ENCODE measurements at places on chromosomes 13 and 19. TPM values are rescaled to one million over a fixed set of nuclear protein-coding genes. Genes with fewer than 3 reads are reported as not detected.

Gene SERPINE3
- total RNA-seq, result not detected

Gene ZNF582
- 4.3 TPM for total RNA-seq

Gene DCUN1D2
- total RNA-seq, result 19.4 TPM

DNA sequence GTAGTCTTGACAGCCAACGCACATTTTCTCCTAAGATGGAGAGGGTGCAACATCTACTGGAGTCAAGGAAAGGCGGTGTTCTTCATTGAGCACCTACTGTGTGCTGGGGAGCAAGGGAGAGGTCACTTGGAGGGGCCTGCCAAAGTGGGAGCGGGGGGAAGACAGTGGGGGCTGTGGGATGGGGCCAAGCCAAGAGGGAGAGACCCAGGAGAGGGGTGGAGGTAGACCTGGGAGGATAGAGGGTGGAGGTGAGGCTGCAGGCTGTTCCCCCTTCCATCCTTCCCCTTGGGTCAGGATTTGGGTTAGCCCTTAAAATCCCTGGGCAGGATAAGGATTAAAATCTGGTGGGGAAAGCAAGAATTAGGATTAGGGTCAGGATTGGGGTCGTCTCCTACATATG, 1.7 kb upstream of the PLPP2 start:
- H3K4me3 ChIP-seq, result no peak overlapping the region
- no peaks in the 10 kb centered on the region for H3K36me3 ChIP-seq
- no peak overlapping the region for H3K27ac ChIP-seq
- H3K27me3 ChIP-seq, result peaks cover 72% of the 10 kb centered on the region
- peaks cover 43% of the 10 kb centered on the region for H3K4me1 ChIP-seq

GRCh38 chr13:45737571-45738017, 35.5 kb downstream of the CBY2 start:
- no peaks in the 10 kb centered on the region for H3K4me1 ChIP-seq
- H3K27ac ChIP-seq, result no peak overlapping the region
- H3K36me3 ChIP-seq, result no peaks in the 10 kb centered on the region
- no peaks in the 10 kb centered on the region for H3K27me3 ChIP-seq
- DNase-seq, result no peak
- H3K4me3 ChIP-seq, result no peak overlapping the region

DNA sequence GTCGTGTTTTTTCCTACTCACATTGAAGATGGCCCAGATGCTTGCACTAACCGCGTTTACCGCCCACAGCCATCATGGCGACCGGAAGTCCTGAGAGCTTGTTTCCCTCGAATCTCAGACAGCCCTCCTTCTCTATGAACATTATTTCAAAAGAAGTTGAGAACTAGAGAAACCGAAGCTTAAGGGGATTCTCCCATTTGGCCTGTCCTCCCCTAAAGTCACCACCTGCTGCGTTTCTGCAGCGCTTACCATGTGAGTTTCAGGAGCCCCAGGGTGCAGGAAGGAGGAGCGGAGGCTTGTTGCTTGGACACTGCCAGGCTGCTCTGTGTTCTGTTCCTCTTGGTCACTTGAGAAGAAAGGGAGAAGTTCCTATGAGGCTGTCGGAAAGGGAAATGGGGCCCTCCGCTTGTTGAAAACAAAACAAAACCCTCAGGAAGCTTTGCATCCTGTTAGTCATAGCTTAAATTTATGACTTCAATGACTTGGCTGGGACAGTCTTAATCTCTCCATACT, 6.2 kb downstream of the CARD8 start:
- H3K27ac ChIP-seq, result peak overlapping the region; percentile 97
- DNase-seq, result peak; percentile 35
- no peaks in the 10 kb centered on the region for H3K27me3 ChIP-seq
- H3K36me3 ChIP-seq, result no peaks in the 10 kb centered on the region
- H3K4me3 ChIP-seq, result peak overlapping the region; percentile 16

- peak overlapping the region; percentile 72 for H3K4me3 ChIP-seq
- no peak for DNase-seq
- H3K27ac ChIP-seq, result peak overlapping the region; percentile 72
- H3K4me1 ChIP-seq, result peaks cover 38% of the 10 kb centered on the region
Measured at GRCh38 chr19:17243211-17243829, 2.4 kb downstream of the NR2F6 start.

DNA sequence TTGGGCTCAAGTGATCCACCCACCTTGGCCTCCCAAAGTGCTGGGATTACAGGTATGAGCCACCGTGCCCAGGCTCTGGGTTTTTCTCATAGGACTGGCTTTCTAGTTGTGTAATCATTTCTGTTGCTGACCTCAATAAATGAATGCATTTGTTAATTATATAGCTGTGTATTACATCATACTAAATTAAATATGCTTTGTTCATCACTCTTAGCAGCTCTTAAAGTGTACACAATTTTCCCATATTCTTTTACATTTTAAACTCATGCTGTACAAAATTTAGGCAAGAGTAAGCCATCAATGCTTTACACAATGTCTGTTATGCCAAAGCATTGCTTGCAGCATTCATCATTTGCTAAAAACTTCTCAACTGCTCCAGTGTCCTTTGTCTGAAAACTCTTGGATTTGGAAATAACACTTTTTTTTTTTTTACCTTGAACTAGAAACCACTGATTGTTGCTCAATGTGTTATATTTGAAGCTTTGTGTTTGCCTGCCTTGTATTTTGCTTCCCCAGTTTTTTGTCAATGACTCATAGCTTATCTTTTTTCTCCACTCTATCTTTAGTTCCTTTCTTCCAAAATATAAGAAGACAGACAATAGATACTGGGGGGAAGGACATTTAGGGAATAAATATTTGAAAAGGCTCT, 31.4 kb downstream of the CCDC122 start:
- H3K4me3 ChIP-seq, result no peak overlapping the region
- H3K4me1 ChIP-seq, result no peaks in the 10 kb centered on the region
- no peak for DNase-seq
- H3K27me3 ChIP-seq, result no peaks in the 10 kb centered on the region
- H3K36me3 ChIP-seq, result peaks cover 32% of the 10 kb centered on the region

DNA sequence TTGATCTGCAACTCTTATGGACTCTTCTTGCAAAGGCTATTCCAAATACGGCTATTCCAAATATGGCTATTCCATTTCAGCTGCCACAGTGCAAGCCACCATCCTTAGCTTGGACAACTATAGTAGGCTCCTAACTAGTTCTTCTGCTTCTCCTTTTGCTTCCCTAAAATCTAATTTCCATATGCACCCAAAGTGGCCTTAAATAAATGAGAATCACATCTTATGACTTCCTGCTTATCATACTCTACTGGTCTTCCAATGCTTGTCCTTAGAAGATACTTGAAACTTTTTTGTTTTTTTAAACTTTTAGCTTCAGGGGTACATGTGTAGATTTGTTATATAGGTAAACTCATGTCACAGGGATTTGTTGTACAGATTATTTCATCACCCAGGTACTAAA, 4.9 kb downstream of the UCHL3 start:
- DNase-seq, result no peak
- no peak overlapping the region for H3K4me3 ChIP-seq
- peaks cover 14% of the 10 kb centered on the region for H3K4me1 ChIP-seq
- H3K36me3 ChIP-seq, result no peaks in the 10 kb centered on the region

GRCh38 chr19:27741236-27741635, 1471.7 kb downstream of the UQCRFS1 start:
- H3K27me3 ChIP-seq, result no peaks in the 10 kb centered on the region
- no peaks in the 10 kb centered on the region for H3K36me3 ChIP-seq
- no peak overlapping the region for H3K27ac ChIP-seq
- DNase-seq, result no peak

DNA sequence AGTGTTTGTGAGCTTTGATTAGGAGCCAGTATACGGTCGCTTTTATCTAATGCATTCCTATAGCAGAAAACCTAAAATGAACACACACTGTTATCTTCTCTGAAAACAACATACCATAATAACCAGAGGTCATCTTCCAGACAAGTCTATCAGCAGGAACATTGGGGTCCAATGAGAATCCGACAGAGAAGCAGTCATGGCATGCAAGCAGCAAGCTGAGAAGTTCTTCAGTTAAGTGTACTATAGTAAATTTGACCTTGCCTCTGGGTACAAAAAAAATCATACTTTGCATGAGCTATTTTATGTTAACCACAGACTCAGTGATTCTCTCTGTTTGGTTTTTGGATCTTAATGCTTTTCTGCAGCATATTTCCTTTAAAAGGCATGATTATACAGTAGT, 1505.1 kb downstream of the PCDH9 start:
- no peaks in the 10 kb centered on the region for H3K27me3 ChIP-seq
- no peaks in the 10 kb centered on the region for H3K36me3 ChIP-seq
- H3K4me1 ChIP-seq, result no peaks in the 10 kb centered on the region
- no peak overlapping the region for H3K27ac ChIP-seq
- no peak overlapping the region for H3K4me3 ChIP-seq
- DNase-seq, result no peak

GRCh38 chr13:107043021-107043956, 475.4 kb upstream of the ARGLU1 start:
- H3K36me3 ChIP-seq, result no peaks in the 10 kb centered on the region
- no peak overlapping the region for H3K4me3 ChIP-seq
- DNase-seq, result no peak
- H3K27me3 ChIP-seq, result no peaks in the 10 kb centered on the region
- peak overlapping the region; percentile 26 for H3K27ac ChIP-seq
- no peaks in the 10 kb centered on the region for H3K4me1 ChIP-seq

DNA sequence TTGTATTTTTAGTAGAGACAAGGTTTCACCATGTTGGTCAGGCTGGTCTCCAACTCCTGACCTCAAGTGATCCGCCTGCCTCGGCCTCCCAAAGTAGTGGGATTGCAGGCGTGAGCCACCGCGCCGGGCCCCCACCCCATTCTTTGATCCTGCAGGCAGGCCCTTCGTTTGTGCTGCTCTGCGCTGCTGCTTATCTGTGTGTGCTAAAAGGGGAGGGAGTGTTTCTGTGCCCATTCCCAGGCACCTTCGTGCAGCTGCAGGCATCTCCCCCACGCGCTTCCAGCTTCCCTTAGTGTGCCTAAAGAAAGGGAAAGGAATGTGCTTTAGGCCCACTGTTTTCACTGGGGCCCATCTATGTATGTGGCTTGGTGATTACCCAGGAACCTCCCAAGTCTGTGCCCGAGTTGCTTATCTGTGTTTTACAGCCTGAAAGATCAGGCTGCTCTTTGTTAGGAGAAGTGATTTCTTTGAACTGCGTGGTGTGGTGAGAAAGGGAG, 27.2 kb downstream of the EPN1 start:
- H3K4me1 ChIP-seq, result no peaks in the 10 kb centered on the region
- no peaks in the 10 kb centered on the region for H3K36me3 ChIP-seq
- no peaks in the 10 kb centered on the region for H3K27me3 ChIP-seq
- no peak for DNase-seq
